Suppressor macrophage (primary cell): ENCODE measurements at places on chromosomes 5 and 9.

GRCh38 chr5:158875272-158875679, 224.4 kb downstream of the EBF1 start:
- peak; percentile 59 for DNase-seq

DNA sequence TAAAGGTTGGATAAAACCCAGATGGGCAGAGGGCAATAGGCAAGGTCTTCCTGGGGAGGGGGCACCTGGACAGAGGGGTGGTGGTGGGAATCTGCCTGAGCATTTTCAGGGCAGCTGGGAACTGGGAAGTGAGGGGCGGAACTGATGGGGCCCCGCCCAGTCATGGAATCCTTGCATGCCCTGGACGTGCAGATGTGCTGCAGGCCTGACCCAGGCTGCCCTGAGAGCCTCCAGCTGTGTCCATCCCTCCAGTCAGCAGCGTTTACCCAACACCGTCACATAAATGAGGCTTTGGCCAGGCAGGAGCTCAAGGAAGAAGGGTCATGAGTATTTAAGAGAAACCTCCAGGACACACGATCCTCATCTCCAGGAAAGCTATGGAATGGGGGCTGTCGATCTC, 70.3 kb downstream of the DAB2IP start:
- DNase-seq, result no peak

GRCh38 chr9:32881948-32882347, 98.6 kb downstream of the TMEM215 start:
- no peak for DNase-seq

GRCh38 chr9:94472806-94473360, 82.0 kb upstream of the PCAT7 start:
- no peak for DNase-seq

DNA sequence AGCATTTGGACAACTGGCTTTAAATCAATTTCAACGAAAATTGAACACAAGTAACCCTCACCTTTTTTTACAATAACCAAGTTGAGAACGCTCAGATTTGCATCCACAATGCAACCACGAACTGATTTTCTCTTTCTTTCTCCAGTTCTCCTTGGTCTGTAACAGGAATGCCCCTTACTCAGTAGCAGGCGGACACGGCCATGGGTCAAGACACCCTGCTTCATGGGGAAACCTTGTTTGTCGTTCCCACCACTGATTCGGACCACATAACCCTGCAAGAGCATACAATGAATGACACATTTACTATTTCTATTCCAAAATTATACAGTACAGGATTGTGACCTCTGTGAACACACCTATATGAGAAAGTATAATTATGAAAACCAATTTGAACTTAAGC, 1.4 kb downstream of the RPS6 start:
- DNase-seq, result no peak

- peak; percentile 81 for DNase-seq
These were observed 92.9 kb upstream of the IER5L start for GRCh38 chr9:129270903-129271431.

GRCh38 chr5:127367946-127368465, 77.4 kb downstream of the MEGF10 start:
- DNase-seq, result peak; percentile 29

- DNase-seq, result no peak
These were observed 176.6 kb downstream of the ZDHHC21 start for GRCh38 chr9:14516656-14517055.

DNA sequence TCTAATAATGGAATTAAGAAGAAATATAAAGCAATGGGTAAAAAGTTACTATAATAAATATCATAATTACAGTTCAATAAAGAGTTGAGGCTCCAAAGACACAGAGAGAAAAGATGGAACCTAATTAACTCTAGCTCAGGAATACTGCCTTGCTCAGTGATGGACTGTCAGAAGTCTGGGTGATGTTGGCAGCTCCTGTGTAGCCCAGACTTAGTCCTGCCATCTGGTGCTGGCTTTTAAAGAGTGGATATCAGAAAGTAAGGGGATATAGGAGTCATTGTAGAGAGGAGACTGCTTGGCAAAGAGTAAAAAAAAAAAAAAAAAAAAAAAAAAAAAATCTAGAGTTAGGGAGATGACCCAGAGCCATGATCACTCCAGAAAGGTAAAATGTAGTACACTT, 551.9 kb upstream of the DMAC1 start:
- no peak for DNase-seq

- DNase-seq, result peak; percentile 45
These were observed 13.1 kb downstream of the GPRIN1 start for GRCh38 chr5:176596689-176597416.

- no peak for DNase-seq
These were observed 379.8 kb downstream of the SPOCK1 start for GRCh38 chr5:137119321-137119720.

DNA sequence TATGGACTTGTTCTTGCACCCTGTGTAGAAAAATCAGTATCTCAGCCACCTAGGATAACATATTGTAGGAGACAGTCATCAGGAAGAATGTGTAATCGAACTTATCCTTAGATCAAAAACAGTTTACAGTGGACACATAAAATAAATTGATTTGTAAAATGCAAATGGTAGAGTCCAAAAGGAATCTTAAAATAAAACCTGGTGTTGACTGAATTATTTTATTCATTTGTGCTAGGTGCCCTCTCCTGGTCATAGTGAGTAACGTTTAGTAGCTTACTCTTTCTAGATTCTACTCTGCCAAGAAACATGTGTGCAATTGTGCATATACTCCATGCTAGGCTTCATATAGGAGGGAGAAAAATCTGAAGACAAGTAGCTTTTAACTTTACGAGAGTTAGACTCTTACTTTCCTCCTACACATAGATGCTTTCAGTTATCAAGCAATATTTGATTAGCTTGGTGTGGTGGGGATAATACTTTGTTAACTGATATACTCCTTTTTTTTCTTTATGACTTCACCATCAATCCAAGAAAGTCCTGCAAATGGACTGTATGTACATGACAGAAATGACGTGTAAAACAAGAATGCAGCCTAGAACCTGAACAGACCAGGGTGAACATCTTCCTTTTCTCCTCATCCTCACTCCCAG, 23.7 kb upstream of the LOX start:
- DNase-seq, result no peak

DNA sequence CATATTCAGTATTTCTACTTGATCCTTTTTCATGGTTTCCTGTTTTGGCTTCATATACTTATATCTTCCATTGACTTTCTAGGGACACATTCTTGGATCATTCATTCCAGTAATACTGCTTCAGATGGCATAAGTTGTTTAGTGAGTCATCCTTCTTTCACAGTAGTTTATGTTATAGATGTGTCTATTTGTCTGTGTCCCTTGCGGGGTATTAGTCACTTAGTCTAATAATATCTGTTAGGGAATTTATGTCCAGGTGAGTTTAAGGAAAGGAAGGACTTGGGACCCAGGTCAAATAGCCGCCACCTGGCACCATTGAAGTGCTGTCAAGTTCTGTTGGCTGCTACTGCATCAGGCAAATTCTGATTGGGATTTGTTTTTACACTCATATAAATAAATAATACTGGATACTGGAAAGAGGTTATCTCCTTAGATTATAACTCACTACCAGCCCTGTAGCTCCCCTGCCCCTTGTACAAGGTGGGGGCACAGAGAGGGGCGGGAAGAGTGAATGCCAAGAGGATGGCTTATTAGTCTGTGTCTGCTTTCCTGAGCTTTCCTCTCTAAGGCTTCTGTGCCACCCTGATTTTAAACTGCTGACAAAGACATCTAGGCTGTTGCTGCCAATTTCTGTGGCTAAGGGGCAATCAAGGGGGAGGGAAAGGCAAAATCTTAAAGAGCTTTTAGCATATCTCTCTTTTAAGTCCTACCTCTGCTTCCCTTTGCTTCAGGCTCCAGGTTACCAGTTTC, 64.9 kb downstream of the CDC42SE2 start:
- no peak for DNase-seq

GRCh38 chr9:107755246-107755645, 265.7 kb upstream of the KLF4 start:
- DNase-seq, result peak; percentile 72

DNA sequence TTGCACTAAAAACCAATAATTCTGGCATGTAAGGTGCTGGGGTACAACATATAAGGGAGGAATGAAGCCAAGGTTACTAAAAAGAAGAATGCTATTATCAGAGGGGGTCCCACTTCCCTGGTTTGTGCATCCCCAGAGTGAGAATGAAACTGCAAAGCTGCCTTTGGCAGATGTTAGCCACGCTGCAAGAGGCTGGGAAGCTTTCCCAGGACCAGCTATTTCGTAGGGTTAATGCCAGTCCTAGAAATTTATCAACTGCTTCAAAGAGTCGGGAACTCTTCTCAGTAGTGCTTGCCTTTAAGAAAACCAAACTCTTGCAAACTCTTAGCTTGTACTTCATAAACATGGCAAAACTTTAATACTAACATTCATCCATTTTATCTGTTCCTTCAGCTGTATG, 87.5 kb upstream of the NR5A1 start:
- DNase-seq, result no peak

- DNase-seq, result no peak
These were observed 26.4 kb downstream of the ARHGAP26 start for GRCh38 chr5:142796492-142797109.

DNA sequence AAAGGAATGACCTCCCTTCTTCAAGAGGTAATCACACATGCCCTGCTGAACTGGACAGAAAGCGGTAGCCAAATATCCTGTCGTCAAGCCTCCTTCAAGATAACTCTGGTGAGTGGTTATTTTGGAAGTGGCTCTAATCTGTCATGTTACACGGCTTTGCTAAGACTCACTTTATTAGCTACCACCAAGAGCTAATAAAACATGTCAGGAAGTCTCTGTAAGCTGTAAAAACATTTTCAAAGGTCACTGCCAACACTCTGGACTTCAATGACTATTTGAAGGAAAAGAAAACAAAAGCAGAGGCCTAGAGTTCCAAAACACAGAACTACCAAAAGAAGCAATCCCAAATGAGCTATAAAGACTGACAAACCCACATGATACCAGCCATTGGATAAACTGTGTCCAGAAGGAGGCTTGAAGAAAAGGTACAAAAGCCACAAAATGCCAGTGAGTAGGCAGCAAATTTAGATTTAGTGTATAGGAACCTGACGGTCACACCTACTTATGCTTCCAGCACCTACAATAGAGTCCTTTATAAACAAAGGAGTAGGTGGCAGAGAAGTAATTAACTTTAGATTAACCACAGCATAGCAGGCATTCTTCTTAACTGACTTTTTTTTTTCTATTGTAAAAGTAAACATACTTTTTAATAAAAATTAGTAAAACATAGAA, 97.3 kb upstream of the EQTN start:
- no peak for DNase-seq

GRCh38 chr5:74017112-74017511, 391.1 kb downstream of the ARHGEF28 start:
- DNase-seq, result peak; percentile 10

DNA sequence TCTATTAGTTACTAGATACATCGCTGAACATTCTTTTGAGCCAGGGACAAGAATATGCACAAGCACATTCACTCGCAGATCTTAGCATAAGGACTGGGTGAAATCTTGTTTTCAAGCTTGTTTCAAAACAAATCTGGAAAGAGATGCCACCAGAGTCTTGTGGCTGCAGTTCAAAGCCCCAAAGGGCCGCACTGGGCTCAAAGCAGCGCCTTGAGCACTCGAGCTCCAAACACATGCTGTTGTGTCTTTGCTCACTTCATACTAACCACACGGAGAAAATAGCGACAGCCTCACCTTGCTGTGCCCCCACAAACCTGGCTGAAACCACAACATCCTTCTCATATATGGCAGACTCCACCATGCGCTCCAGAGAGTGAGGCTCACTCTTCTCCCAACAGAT, 34.2 kb upstream of the IL7R start:
- no peak for DNase-seq

GRCh38 chr9:86721843-86722705, 225.2 kb downstream of the GAS1 start:
- no peak for DNase-seq

DNA sequence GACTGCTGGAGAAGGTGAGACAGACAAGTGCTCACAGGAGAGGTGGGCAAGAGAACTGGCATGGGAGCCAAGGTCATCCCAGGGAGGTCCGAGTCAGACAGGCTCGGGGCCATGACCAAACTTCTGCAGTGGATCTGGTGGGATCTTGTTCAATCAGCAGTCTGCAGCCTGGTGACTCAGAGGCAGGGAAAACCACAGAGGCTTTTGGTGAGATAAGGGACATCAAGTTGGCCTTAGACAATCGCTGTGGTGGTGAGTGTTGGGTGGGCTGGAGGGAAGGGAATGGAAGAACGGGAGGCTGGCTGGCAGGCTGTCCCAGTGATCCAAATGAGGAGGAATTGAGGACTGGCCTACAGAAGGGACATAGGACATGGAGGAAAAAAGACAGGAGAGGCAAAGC, 123.8 kb downstream of the TMEM174 start:
- no peak for DNase-seq

DNA sequence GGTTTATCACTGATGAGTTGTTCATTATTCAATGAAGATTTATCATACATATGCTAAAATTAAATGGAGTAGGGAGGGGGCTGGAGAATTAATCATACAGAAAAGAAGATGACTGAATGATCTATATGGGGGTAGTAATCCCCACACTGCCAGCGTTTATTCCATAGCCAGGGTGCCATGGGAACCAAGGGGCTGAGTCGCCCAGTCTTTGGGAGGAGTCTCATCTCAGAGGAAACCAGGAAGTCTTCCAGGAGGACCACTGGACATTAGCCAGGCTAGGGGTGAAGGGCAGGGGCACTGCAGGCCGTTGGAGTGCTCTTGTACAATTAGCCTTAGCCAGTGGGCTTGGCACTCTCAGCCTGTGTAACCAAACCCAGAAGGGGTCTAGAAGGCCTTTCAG, 226.5 kb downstream of the ARL15 start:
- no peak for DNase-seq

GRCh38 chr5:16412556-16412955, 53.0 kb downstream of the ZNF622 start:
- no peak for DNase-seq

DNA sequence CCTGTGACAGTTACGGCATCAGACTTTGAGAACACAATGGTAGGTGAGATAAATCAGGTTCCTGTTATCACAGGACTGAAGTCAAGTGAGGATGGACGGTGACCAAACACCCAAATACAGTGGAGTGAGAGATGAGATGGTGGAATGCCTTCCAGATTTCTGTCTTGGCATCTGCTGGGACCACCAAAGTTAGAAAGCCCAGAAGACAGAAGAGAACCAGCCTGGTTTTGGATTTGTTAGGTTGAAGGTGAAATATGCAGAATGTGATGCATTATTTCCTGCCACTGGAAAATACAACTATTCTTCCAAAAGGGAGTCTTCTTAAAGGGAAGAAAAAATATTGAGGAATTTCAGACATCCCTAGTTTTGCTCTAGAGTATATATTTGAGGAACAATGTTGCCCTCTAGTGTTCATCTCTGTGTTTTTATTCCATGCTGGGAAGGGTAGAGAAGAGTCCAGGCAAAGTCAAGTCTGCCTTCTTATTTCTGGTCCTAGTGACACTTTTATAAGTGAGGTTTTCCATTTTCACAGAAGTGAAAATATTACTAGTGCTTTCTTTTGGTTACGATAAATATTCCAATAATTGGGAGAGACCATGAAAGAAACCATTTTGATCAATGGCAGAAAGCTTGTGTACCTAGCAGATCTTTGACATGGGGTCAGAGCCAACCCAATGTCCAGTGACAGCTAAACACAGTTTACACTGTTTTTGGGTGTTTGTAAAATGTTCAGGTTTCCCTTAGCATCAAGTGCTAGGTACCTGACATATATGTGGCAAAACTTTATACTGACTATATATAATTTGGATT, 142.3 kb upstream of the ANKH start:
- DNase-seq, result peak; percentile 83

- peak; percentile 67 for DNase-seq
These were observed 6.1 kb upstream of the RNF183 start for GRCh38 chr9:113309204-113309813.

- DNase-seq, result no peak
These were observed 25.8 kb upstream of the SLC44A1 start for GRCh38 chr9:105218673-105219072.
